ENCODE measurements at places on chromosomes 1 and 21.
A peak's percentile ranks its signal among the peaks of the same experiment; 100 is the strongest.

- DNase-seq = no peak
These were observed 72.1 kb downstream of the GREM2 start for GRCh38 chr1:240539769-240540414.

GRCh38 chr1:185156288-185156853 is 382 bp downstream of the TRMT1L start:
- no peak for DNase-seq

- DNase-seq = no peak
These were observed 5.9 kb upstream of the HES5 start for GRCh38 chr1:2535981-2536380.

- DNase-seq = peak; percentile 13
These were observed 50.5 kb downstream of the ZFYVE9 start for GRCh38 chr1:52192436-52192835.

DNA sequence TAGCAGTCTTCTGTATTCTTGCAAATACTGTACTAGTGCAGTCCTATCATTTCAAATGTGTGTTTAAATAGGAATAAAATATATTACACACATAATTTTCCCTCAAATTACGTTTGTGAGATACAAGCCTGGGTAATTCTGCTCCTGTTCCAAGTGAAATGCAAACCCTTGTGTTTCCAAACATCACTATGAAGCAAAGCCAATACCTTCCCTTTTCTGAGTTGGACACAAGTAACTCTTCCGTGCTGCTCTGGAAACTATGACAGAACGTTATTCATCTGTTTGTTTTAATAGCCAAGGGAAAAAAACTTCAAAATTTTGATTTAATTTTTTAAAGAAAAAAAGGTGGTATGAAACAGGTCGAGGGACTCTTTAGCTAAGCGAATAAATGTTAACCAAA is 73.7 kb upstream of the UBE2U start:
- no peak for DNase-seq

GRCh38 chr1:244444854-244445253 is 6.9 kb downstream of the ADSS2 start:
- no peak for DNase-seq

GRCh38 chr1:24380508-24380907 is 33.1 kb downstream of the STPG1 start:
- DNase-seq = no peak

DNA sequence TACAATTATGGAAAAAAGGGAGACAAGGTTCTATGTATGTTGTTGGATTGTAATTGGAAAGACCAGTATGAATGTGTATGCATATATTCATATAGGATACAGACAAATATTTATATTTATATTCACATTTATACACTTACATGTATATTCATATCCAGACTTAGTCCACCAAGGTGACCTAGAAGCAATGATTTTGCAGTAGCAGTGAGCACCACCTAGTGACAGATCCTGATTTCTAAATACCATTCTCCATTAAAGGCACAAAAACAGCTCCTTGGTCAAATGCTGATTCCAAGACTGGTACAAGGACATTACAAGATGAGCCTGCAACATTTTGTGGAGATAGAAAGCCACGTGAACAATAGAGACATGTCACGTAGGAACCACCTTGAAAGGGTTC is 153.4 kb downstream of the SDCCAG8 start:
- no peak for DNase-seq

DNA sequence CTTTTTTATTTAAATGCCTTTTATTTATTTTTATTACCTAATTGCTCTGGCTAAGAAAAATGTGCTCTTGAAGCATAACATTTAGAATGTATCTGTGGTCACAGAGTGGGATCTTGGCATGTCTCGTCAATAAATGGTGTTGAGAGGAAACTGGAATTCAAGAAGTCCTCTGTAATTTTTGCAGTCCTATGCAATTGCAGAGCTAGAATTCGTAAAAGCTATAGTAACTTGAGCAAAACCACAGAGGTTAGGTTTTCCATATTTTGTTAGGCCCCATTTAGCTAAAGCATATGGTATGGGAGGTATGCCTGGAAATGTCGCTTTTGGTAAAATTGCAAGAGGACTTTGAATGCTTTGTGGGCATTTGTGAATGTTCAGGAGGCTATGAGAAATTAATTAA is 466.7 kb upstream of the NFIA start:
- no peak for DNase-seq

DNA sequence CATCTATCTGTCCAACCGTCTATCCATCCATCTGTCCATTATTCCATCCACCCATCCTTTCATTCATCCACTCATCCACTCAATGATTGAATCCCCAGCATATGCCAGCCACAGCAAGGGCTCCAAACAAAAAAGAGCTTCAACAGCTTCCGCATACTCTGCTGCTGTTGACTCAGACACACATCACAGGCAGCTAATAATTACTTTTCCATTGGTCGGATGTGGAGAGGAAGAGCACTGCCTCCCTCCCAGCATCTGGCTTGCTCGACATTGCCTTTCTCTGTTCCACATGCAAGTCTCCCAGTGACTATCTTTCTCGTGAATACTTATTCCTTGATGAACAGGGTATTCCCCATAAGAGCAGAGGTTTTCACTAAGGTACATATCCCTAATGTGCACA is 176.5 kb downstream of the HIVEP3 start:
- DNase-seq = peak; percentile 8

DNA sequence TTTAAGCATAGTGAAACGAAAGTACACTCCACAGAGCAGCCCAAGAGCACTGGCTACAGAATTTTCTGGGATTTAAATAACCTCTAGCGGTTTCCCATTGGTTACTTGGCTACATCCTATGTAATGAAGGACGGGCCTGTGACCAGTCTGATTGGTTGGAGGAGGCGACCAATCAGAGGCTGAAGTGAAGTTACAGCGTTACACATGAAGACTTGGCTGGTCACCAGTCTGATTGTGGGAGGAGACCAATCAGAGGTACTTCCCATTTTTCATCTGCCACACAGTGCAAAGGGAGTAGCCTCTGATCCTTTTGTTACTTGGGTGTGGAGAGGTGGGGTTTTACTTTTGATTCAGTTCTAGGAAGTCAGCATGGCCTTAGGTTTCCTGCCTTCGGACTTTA is 142.7 kb upstream of the SERTAD4 start:
- DNase-seq = peak; percentile 34

- DNase-seq = no peak
These were observed 136.8 kb downstream of the GABPA start for GRCh38 chr21:25871566-25871965.

DNA sequence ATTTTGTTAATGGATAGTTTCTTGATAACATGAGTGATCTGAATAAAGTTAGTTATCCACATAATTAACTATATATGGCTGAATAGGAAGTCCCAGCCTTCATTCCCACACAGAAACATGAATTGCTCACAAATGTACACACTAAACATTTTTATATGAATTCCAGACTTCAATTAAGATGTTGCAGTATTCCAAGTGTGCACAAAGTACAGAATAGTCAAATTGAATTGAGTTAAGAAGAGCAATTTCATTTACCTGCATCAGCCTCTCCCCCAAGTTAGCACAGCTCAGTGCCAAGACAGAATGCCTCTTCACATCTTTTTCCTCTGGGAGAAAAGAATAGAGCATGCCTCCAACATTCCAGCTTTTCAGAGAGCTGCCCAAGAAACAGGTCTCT is 207.0 kb upstream of the SAMSN1 start:
- DNase-seq = no peak

DNA sequence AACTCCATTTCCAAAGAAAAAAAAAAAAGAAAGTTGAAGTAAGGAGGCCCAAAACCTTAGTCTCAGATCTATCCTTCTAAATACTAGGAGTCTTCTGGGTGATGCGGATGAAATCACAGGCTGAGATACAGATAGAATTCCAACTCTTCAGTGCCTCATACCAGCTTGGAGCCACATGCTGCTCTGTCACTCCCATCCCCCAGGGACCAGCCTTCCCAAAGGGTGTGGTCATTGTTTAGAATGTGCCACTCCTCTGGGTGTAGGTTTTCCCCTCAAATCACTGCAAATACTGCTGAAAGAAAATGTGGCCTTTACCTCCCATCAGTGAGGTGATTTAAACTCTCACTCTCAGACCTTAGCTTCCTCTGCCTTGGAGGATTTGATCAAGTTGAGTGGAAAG is 112.9 kb downstream of the CDC7 start:
- DNase-seq = peak; percentile 36

GRCh38 chr1:96374076-96374762 is 347.4 kb upstream of the PTBP2 start:
- peak; percentile 73 for DNase-seq

- DNase-seq = no peak
These were observed 11.2 kb downstream of the CD84 start for GRCh38 chr1:160567858-160568682.

- DNase-seq = peak; percentile 50
These were observed 506 bp downstream of the JUN start for GRCh38 chr1:58783090-58783992.

DNA sequence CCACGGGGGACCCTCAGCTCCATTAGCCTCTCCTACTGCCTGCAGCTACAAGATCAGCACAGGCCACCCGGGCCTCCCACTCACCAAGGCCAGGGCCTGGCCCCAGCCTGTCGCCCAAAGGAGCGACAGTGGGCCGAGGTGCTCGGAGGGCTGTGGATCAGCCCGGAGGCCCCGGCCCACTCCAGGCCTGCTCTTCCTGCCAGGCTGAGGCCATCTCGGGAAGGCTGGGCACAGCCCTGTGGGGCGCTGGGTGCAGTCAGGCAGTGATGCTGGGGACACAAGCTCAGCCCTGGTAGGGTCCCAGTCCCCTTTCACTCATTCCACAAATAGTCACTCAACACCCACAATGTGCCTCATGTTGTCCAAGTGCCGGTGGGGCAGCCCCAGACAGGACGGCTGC is 58.8 kb downstream of the CASZ1 start:
- DNase-seq = no peak

- DNase-seq = no peak
These were observed 12.5 kb downstream of the ADORA1 start for GRCh38 chr1:203139976-203140475.

GRCh38 chr1:6515771-6516170 is 24.3 kb upstream of the PLEKHG5 start:
- peak; percentile 17 for DNase-seq

DNA sequence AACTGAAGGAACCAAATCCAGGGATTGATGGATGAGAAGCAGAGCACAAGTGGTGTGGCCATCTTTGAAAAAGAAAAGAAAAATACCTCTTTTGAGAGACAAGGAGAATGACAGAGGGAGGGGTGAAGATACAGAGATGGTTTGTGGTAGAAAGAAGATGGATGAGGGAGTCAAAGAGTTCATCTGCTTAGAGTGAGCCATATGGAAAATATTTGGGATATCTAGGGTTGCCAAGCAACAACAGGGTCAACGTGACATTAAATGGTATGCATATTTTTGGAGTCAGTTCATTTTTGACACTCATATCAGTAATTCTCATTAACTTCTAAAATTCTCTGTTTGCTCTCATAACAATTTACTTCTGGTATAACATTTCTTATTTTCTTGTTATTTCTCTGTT is 50.7 kb downstream of the MACF1 start:
- peak; percentile 72 for DNase-seq

- DNase-seq = peak; percentile 85
These were observed 39.0 kb downstream of the TTLL7 start for GRCh38 chr1:83959824-83960498.

DNA sequence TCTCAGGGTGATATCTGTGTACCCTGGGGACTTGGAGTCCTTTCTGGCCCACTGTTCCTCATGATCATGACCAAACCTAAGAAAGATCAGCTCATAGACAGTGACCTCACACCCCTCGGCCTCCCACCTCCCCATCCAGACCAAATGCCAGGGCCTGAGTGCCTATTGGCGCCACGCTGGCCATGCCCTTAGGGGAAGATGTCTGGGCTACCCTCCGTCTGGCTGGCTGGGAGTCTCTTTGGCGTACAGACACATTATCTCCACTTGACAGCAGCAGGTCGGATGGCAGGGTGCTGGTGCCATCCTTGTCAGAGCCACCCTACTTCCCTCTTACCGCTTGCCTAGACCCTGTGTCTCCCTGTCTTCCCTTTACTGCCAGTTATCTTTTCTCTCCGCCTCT is 8.4 kb downstream of the RORC start:
- no peak for DNase-seq

DNA sequence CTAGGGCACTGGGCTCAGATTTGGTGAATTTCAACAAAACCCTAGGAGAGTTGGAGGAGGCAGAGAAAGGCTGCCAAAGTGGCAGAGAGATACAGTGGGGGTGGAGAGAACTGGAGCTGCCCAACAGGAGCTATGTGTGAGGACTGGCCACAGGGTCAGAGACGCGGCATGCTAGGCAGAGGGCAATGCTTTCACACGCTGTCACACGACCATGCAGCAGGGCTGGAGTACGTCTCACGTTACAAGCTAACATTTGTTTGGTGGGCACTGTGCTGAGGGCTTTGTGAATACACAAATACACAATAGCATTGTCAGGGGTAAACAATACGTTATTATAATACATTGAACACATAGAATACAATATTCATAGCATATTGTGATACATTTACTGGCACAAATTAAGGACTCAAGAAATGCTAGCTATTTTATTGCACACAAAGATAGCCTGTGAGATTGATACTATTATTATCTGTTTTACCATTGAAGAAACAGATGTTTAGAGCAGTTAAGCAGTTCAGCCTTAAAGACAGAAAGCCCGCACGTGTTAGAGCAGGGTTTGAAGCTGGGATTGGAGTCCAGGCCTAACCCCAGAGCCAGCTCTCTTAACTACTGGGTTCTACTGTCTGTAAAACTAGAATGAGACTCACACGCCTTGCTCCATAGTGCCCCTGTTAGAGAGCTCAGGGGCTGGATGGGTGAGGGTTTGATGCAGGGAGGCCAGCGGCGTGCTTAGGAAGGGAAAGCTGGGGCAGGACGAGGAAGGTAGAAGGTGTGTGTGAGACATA is 4.5 kb downstream of the RAB7B start:
- no peak for DNase-seq

DNA sequence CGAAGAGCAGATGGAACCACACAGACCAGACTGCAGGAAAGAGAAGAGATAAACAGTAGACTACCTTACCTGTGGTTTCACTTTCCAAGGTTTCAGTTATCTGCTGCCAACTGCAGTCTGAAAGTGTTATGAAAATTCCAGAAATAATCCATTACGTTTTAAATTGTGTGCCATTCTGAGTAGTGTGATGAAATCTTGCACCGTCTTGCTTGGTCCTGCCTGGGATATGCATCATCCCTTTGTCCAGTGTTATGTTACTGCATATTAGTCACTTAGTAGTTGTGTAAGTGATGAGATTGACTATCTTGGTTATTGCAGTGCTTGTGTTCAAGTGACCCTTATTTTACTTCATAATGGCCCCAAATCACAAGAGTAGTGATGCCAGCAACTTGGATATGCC is 33.9 kb downstream of the DNAJC6 start:
- DNase-seq = peak; percentile 57

DNA sequence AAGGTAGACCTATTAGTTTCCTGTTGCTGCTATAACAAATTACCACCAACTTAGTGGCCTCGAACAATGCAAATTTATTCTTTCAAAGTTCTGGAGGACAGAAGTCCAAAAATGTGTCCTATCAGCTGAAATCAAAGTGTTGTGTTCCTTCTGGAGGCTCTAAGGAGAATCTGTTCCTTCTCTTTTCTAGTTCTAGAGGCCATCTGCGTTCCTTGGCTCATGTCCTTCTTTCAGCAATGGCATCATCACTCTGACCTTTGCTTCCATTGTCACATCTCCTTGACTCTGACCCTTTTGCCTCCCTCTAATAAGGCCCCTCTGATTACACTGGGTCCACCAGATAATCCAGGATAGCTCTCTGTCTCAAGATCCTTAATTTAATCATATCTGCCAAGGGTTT is 1.2 kb upstream of the MR1 start:
- DNase-seq = no peak

GRCh38 chr1:247211339-247211738 is 39.5 kb upstream of the ZNF124 start:
- no peak for DNase-seq
